ENCODE measurements at places on chromosomes 2 and 18. TPM values are rescaled to one million over a fixed set of nuclear protein-coding genes. Genes with fewer than 3 reads are reported as not detected.
A peak's percentile ranks its signal among the peaks of the same experiment; 100 is the strongest.

Gene OST4
- total RNA-seq: 76.3 TPM

Gene ABHD1
- total RNA-seq: not detected

DNA sequence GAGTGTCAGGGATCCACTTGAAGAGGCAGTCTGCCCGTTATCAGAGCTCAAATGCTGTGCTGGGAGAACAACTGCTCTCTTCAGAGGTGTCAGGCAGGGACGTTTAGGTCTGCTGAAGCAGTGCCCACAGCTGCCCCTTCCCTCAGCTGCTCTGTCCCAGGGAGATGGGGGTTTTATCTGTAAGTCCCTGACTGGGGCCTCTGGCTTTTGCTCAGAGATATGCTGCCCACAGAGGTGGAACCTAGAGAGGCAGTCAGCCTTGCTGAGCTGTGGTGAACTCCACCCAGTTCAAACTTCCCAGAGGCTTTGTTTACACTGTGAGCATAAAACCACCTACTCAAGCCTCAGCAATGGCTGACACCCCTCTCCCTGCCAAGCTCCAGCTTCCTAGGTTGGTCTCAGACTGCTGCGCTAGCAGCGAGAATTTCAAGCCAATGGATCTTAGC, 38.1 kb downstream of the PLEK start:
- DNase-seq: no peak

DNA sequence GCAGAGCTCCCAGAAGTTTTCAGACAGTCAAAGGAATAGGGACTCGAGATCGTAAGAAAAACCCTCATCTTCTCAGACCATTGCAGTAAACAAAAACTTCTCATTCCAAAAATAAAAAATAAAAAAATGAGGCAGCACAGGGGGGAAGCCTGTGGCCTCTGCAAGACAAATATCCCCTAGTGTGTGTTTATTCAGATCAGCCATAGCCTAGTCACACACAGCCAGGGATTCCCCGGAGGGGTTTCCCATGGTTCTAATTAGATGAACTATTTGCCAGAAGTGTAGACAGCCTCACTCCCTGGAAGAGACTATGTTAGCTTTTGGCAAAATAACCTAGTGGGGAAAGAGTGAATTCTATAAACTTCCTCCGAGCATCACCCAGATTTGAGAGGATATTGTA, 122.9 kb upstream of the KLF7 start:
- no peak for DNase-seq

DNA sequence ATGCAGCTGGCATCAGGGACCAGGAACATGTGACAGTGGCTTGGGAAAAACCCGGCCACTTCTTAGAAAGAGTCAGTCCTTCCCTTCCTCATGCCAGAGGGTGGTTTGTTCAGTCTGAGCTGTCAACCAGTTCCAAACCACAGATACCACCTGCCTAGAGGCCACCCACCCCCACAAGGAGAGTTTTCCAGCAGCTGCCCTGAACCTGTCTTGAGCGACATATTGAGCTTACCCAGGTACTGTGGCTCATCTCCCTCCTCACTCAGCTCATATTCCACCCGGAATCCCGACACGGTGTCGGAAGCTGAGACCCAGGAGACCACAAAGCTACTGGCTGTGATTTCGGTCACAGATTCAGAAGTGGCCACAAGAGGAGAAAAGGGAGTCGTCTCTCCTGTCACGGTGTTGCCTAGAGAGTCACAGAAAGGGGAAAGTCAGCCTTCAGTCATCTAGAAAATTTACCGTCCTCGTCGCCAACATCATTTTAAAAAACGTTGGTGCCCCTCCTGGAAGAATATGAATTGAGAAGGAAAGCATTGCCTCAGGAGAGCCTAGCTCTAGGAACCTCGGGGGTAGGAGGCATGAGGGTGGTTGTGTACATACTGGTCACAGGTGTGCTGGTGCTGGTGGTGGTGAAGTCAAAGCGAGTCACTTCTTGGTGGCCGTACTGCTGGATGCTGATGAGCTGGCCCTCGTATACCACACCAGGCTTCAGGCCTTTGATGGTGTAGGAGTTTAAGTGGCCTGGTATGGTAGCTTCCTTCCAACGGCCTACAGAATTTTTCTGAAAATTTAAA, 26.3 kb downstream of the FN1 start:
- DNase-seq: no peak

DNA sequence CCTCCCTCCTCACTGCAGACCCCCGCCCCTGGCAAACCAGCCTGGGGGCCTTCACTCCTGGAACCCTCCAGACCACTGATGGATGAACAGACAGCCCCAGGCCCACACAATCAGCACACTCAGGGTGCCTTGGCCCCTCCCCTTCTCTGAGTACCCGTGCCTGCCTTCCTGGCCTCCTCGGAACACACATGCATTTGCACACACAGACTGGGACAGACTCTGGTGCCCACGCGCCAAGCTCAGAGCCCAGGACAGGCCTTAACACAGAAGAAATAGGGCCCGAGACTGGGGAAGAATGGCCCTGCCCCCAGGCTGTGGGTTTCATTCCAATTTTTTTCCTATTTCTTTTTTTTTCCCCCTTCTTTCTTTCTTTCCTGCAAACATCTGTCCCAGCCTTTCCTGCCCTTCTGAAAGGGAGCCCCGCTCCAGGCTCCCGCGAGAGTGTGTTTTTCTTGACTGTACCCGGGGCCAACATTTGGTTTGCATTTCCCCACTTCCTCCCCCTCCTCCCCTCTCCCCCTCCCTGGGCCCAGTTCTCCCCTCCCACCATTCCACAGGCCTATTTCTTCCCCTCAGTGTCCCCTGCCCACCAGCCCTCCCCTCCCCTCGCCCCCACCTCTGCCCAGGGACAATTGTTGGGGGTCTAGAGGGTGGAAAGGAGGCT, 618 bp upstream of the TNS1 start:
- DNase-seq: peak; percentile 70

GRCh38 chr2:135617501-135618015, 86.3 kb downstream of the R3HDM1 start:
- no peak for DNase-seq

DNA sequence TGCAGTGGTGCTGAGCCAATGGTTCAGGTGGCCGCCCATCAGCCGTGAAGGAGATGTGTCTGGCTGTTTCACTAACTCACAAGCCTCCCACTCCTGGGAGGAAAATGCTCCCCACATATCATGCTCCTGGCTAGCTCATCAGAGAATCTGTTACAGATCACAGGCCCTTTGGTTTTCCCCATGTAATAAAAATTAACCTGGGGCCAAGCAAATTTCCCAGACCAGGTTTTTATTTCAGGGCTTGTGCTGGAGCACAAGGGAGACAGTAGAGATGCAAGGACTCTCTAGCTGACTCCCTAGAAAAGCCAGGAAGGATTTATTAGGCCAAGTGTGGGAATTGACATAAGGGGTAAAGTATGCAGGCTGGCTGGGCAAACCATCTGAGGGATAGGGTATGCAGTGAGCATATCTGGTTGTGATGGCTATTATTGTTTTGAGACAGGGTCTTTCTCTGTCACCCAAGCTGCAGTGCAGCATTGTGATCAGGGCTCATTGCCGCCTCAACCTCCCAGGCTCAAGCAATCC, 40.6 kb upstream of the CCBE1 start:
- no peak for DNase-seq

Gene IL36G
- total RNA-seq: not detected

All from uterus (tissue), 4 donors.